ENCODE measurements at places on chromosomes 2 and 18.

DNA sequence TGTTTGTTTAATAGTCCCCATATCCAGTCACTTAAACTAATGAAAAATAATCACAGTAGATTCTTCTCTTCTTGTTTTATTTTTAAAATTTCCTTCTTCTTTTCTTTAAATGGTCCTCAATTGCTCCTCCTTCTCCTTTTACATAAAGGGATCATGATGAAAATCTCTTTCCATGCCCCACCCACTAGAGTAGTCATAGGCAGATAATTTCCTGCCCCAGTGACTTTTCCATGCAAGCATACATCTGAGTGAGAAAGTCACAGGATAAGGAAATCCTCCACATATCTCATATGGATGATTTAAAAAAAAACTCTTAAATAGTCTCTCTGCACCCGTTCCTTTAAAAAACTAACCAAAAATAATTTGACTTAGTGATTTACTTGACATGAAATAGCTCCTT, 552.3 kb upstream of the SETBP1 start:
- no peak for DNase-seq

GRCh38 chr2:235734688-235735231, 240.9 kb downstream of the AGAP1 start:
- no peak for DNase-seq

GRCh38 chr2:41963661-41964525, 83.9 kb upstream of the PKDCC start:
- no peak for DNase-seq

DNA sequence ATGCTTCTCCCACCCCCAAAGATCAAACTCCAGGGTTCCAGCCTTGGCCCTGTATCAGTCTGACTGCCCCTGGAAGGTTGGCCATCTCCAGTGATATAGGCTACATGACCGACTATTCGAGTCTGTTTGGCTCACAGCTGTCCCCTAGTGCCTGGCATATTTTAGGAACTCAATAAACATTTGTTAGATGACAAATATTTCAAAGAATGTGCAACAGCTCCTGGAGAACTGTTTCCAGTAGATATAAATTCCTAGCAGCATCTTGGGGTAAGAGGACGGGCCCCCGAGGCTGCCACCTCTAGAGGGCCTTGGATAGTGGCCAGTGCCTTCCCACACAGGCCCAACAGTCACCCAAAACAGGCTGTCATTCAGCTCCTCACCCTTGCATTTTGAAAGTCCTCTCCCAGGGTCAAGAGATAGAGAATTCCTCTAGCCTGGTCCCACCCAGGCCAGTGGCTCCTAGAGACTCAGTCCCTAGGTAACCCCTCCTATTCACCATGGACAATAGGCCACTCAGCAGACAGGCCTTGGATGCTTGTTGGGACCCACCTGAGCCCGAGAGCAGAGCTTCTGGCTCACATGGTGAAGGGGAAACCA, 45.1 kb upstream of the ATP6V1B1 start:
- DNase-seq, result no peak

DNA sequence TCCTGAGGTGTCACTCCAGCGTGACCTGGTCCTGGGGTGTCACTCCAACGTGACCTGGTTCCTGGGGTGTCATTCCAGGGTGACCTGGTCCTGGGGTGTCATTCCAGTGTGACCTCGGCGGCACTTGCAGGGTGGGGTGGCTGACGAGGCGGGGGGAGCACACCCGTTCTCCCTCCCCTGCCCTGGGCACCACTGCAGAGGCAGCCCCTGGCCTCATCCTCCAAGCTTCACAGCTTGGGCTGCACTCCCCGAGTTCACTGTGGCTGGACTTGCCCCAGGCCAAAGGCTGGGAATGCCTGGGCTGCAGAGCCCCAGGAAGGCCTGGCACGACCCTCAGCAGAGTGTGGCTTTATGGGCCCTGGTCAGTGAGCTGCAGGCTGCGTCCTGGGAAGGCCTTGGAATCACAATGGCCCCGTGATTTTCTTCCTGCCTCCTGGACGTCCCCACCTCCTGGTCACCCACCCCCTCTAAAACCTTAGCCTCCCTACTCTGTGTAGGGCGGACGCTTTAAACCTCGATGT, 88.3 kb downstream of the NFATC1 start:
- no peak for DNase-seq

GRCh38 chr2:73842739-73843019, 13.9 kb downstream of the STAMBP start:
- no peak for DNase-seq

GRCh38 chr2:12199491-12200211, 453.2 kb downstream of the LPIN1 start:
- no peak for DNase-seq

Data from activated gamma-delta T cell (primary cell).